ENCODE measurements at places on chromosomes 7 and 10. TPM values are rescaled to one million over a fixed set of nuclear protein-coding genes. Genes with fewer than 3 reads are reported as not detected.
A peak's percentile ranks its signal among the peaks of the same experiment; 100 is the strongest.

TAC1 gene
- total RNA-seq = not detected

CASD1 gene
- 21.9 TPM for total RNA-seq

NEURL1 gene
- total RNA-seq = 0.12 TPM

LIPF gene
- total RNA-seq = not detected

KIF11 gene
- total RNA-seq = 1.7 TPM

PRKCQ gene
- total RNA-seq = 0.20 TPM

LAMB1 gene
- 42.1 TPM for total RNA-seq

PLXDC2 gene
- total RNA-seq = 37.4 TPM

FGFBP3 gene
- total RNA-seq = 0.51 TPM

- DNase-seq = no peak
Observed at GRCh38 chr10:49579621-49580020, 30.5 kb upstream of the SLC18A3 start.

DNA sequence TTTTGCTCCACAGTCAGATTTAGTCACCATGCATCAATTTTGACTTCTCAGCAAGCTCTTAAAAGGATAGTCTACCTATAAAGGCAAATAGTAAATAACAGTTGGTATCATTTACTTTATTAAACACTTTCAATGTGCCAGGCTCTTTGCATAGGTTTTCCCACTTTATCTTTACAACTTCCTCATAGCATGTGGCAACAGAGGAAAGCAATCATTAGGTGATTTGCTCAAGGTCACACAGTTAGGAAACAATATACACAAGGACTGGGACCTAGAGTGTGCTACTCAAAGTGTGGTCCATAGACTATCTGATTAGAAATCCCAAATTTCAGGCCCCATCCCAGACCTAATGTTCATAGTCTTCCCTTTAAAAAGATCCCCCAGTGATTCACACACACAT, 212.3 kb downstream of the MTERF1 start:
- no peak for DNase-seq

GRCh38 chr10:114957122-114957521, 19.1 kb downstream of the TRUB1 start:
- no peak for DNase-seq

GRCh38 chr7:30173058-30173897, 38.5 kb downstream of the MTURN start:
- DNase-seq = peak; percentile 84

DNA sequence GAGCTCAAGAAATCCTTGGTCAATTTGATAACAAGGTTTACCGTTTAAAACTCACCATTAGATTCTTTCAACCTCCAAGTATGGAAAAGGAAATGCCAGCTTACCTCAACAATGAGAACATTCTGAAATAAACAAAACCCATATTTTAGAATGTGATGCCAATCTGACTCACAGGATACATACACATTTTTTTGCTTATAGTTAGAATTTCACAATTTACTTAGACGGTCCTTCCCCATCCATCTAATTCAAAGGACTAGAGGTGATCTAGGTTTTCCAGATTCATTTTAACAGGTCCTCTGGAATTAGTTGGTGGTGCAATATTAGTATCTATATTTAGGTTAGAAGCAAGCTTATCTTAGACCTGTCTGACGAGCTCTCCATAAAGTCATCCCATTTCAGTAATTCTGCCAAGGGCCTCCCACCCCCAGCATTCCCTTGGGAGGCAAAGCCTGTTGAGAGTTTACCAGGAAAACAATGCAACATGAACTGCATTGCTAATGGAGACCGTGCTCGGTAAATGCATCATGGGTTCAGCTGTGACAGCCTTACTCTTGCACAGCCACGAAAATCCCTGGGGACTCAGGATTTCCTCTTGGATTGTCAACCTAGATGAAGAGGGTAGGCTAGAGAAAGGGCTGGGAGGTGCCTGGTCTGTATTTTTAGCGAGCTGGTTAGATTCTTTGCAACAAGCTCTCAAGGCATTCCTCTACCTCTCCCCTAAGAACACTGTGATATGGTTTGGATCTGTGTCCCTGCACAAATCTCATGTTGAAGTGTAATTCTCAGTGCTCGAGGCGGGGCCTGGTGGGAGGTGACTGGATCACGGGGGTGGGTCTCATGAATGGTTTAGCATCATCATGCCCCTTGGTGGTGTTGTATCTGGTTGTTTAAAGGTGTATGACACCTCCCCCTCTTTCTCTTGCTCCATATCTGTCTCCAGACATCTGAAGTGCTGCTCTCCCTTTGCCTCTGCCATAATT, 93.8 kb downstream of the PRTFDC1 start:
- no peak for DNase-seq

DNA sequence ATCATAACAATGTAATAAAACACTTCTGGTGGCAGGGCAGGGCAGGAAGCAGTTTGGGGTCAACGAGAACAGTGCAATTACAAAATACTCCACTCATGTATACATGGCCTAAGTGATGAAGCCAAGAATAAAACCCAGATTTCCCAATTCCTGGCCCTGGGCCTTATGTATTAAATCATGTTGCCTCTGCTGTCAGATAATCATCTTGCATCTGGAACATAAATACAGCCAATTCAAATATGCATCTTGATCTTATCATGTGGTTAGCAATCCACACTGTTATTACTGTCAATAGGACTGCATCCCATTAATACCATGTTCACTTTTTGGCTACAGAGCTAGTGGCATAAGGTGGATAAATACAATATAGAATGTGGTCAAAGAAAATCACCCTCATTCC, 186.5 kb upstream of the SLC25A13 start:
- DNase-seq = no peak

GRCh38 chr10:132030898-132031463, 34.8 kb upstream of the JAKMIP3 start:
- no peak for DNase-seq

GRCh38 chr7:158032561-158033115, 555.0 kb downstream of the PTPRN2 start:
- no peak for DNase-seq

DNA sequence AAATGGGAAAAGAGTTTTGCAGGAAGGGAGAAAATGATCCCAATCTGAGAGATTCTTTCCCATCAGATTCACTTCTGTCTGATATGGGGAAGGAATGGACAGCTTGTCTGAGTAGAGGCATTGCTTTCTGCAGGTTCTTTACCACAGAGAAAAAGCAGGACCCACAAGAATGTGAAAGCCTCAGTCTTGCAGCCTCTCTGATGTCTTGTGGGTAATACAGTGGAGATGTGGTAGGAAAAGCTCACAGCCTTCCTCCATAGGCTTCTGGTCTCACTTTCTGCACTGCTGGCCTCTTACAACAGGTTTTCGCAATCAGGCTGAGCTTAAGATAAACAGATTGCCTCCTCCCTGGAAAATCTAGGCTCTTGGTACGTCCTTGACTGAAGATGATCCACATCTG, 551 bp downstream of the IFIT1 start:
- DNase-seq = no peak

DNA sequence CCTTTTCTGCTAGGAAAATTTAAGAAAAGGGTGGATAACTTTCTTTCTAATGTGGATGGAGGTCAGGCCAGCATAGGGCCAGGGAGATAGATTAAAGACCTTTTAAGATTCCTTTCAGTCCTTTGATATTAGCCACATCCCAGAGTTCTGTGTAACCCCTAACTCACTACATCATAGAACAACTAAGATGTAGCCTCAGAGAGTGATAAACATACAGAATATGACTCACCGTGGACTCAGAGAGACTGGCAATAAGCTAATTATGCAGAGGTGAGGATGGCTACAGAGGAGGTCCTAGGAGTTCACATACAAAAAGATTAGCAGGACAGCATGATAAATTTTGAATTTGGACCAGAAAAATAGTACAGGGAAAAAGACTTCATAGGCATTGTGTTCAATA, 141.0 kb downstream of the AOAH start:
- no peak for DNase-seq

- peak; percentile 91 for DNase-seq
Observed at GRCh38 chr10:60943316-60944057, 498 bp downstream of the RHOBTB1 start.

- DNase-seq = no peak
Observed at GRCh38 chr10:44761076-44761475, 150.1 kb upstream of the TMEM72 start.

GRCh38 chr10:70053218-70053840, 683 bp downstream of the MACROH2A2 start:
- peak; percentile 68 for DNase-seq

- no peak for DNase-seq
Observed at GRCh38 chr10:107418085-107418806, 253.7 kb upstream of the SORCS1 start.

GRCh38 chr7:73971322-73971703, 56.7 kb upstream of the ELN start:
- DNase-seq = no peak

- DNase-seq = no peak
Observed at GRCh38 chr10:126640401-126640800, 30.1 kb downstream of the C10orf90 start.

DNA sequence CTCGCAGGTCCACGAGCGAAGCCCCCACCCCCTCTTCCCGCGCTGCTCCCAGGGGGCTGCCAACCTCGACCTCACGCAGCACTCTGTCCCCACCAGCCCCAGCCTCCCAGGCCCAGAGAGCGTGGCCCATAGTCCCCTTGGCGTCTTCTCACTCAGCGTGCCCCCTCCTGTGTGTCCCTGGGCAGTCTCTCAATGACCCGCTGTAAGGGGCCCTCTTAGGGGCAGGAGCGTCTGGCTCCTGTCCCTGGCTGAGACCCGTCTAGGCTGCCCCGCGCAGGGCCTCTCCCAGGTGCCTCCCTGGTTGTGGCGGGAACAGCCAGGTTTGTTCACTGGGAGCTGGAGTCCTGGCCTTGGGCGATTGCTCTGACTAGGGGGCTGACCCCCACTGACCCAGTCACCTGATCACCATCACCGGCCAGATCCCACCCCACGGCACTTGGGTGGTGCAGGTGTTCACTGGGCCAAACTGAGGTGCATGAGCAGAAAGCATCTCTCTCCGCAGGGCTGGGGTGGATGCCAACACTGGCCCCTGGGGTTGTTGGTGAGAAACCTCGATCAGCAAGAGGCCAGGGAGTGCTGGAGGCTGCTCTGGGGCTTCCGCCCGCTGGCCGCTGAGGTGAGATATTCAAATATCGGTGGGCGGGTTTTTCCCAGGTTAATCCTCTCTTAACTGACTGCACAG, 12.6 kb upstream of the WDFY4 start:
- DNase-seq = no peak

All from right cardiac atrium (tissue), 5 donors.